RCC 7860 (cell line): ENCODE measurements at places on chromosomes 7 and 10.

- no peak for DNase-seq
Observed at GRCh38 chr7:79523436-79523835, 70.0 kb upstream of the MAGI2 start.

GRCh38 chr10:121490871-121491519 lies 107.2 kb downstream of the FGFR2 start:
- DNase-seq = no peak

DNA sequence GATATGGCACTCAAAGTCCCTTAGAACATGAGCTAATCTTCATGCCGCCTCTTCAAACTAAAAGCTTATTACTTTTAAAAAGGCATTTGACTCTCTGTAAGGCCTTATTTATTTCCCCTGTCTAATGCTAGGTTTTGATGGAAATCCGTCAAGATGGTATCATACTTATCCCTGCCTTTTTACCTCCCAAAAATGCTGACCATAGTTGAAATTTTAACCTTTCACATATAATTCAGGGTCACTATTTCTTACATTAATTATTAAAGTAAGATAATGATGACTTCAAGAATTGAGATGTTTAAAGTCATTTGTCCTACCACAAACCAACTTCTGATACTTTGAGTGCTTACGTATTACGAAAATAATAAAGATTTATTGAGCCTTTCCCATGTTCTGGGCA lies 12.3 kb upstream of the OSBPL3 start:
- no peak for DNase-seq

- DNase-seq = no peak
Observed at GRCh38 chr10:75773813-75774782, 342.7 kb downstream of the LRMDA start.

DNA sequence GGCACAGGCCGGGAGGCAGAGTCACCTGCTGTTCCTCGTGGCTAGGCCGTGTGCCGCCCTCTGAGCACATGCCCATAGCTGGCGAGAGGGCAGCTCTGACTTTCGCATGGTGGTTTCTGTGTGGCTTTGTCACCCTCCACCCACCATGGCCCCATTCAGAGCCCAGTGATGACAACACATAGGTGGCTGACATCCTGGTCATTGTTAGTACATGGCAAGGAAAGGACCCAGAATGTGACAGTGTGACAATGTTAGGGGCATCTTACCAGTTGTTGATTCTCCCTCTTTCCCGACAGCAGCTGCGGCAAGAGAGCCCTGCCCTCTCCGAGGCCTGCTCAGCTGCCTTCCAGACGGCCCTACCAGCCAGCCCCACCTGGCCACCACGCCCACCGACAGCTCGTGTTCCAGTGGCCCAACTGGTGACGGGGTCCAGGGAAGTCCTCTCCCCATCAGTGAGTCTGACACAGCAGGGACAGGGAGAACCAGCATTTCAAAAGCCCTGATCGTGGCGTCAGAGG lies 52.2 kb downstream of the ZNF467 start:
- DNase-seq = no peak

DNA sequence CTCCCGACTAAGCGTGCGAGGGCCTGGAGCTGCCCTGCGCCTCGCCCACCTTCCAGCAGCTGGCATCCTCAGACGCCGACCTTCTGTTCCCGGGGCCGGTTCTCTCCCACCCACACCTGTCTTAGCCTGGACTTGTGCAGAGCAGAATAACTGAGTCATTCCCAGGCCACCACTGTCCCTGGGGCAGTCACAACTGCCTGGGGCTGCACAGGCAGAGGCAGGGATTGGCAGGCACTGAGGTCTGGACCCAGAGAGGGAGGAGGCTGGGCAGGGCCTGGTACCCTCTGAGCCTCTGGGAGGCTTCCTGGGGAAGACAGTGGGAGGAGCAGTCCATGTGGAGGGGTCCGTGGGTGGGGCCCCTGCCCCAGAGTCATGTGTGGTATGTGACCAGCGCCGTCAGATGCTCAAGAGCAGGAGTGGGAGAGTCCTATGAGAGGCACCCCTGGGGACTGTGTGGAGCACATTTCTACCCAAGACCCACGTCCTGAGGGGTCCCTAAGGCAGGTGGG lies 74.3 kb downstream of the NKX6-2 start:
- no peak for DNase-seq

- no peak for DNase-seq
Observed at GRCh38 chr10:33204031-33204430, 130.4 kb downstream of the NRP1 start.

GRCh38 chr7:134474828-134475227 lies 15.9 kb upstream of the AKR1B1 start:
- DNase-seq = no peak

- DNase-seq = peak; percentile 33
Observed at GRCh38 chr7:145036604-145037405, 201.0 kb upstream of the TPK1 start.

GRCh38 chr10:35492386-35493195 lies 112.5 kb upstream of the GJD4 start:
- DNase-seq = no peak

GRCh38 chr10:34295142-34295548 lies 520.0 kb downstream of the PARD3 start:
- peak; percentile 52 for DNase-seq

DNA sequence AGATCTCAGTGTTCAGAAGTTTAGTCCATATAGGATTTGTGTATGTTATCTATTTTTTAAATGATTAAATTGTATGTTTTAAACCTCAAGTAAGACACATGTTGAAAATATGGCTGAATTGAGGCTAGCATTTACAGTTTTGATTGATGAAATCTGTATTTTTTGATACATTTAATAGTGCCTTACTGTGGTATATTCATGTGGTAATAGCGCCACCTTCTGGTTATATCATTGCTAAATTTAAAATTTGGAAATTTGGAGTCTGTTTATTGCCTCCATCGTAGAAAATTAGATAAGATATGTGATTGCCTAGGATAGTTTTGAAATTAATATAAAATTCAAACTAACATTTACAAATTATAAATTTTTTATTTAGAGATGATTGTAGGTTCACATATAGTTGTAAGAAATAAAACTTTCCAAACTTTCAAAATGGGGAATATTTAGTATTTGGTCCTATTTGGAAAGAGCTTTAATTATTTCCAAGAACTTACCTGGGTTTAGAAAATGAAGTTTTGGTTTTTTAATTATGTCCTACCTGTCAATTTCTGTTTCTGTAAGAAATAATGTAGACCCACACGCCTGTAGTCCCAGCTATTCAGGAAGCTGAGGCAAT lies 19.1 kb upstream of the ARMS2 start:
- peak; percentile 42 for DNase-seq

DNA sequence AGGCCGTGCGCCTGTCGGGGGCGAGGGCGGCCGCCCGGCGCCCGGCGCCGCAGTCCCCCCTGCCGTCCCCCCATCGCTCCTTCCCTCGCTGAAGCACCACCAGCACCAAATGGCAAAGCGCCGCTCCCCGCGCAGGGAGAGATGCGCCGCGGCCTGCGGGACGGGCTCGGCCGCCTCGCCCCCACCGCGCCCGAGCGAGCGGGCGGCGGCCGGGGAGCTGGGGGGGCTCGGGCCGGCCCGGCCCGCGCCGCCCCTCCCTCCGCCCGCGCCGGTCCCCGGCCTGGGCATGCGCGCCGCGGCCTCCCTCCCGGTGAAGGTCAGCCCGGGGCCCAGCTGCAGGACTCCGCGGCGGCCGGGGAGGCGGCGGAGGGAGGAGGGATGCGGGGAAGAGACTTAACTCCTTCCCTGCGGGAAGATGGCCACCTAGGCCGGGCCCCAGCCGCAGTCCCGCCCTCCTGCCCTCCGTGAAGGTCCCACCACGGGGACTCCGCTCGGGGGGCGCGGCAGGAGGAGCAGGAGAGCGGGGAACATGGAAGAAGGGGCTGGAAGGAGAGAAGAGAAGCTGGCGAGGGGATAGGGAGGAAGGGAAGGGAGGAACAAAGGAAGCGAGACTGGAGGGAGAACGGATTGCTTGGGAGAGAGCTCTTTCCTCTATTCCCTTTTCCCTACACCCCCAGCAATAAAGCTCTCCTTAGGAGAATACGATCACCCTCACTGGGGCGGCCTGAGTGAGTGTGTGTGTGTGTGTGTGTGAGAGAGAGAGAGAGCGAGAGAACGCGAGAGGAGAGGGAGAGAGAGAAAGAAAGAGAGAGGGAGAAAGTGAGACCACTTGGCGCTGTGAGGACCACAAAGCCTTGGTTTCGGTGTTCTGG lies 3.4 kb upstream of the SMARCD3 start:
- DNase-seq = no peak

DNA sequence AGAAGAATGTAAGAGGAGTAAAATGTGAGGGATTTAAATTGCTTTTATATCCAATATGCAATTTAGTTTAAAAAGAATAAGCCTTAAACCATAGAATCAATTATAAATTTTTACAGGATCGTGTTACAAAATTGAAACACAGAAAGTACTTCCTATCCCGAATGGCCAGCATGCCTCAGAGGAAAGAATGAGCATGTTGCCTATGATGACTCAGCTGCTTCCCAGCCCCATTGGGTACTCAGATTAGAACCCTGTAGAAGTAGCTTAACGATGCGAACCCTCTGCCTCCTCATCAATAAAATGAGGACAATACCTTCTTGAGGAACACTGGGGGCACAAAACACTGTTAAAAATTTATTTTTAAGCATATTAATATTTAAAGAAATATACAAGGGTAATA lies 113.4 kb upstream of the CDK1 start:
- no peak for DNase-seq

DNA sequence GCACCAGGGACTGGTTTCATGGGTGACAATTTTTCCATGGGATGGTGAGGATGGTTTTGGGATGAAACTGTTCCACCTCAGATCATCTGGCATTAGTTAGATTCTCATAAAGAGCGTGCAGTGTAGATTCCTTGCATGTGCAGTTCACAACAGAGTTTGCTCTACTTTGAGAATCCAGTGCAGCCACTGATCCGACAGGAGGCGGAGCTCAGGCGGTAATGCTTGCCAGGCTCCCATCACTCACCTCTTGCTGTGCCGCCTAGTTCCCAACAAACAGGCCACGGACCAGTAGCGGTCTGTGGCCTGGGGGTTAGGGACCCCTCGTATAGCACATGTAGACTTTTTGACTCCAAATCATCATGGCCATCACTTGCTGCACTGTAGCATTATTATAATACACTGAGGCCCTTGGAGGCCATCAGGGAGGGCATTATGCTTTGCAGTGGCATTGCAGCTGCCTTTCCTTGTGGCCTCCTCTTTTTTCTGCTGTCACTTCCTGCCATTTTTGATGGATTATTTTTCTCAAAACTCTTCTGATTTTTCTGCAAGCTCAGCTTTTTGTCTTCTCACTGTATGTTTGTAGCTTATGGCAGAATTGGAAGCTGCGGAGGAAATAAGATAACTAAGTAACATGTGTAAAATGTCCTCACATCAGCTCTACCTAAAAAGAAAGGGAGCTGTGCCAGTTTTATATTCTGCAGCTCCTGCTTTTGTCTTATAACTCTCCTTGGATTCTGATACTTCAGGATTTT lies 18.5 kb downstream of the CSGALNACT2 start:
- no peak for DNase-seq

- no peak for DNase-seq
Observed at GRCh38 chr10:114970515-114970914, 32.5 kb downstream of the TRUB1 start.

DNA sequence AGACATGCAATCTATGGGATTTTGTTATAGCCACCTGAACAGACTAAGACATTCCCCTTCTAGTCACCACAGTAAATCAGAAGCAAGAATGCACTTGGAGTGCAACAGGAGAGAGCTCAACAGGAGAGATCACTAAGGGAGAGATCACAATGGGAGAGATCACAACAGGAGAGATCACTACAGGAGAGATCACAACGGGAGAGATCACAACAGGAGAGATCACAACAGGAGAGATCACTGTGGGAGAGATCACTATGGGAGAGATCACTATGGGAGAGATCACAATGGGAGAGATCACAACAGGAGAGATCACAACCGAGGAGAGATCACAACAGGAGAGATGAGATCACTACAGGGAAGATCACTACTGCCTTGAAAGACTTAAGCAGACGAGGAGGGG lies 238.5 kb upstream of the PITRM1 start:
- DNase-seq = no peak

DNA sequence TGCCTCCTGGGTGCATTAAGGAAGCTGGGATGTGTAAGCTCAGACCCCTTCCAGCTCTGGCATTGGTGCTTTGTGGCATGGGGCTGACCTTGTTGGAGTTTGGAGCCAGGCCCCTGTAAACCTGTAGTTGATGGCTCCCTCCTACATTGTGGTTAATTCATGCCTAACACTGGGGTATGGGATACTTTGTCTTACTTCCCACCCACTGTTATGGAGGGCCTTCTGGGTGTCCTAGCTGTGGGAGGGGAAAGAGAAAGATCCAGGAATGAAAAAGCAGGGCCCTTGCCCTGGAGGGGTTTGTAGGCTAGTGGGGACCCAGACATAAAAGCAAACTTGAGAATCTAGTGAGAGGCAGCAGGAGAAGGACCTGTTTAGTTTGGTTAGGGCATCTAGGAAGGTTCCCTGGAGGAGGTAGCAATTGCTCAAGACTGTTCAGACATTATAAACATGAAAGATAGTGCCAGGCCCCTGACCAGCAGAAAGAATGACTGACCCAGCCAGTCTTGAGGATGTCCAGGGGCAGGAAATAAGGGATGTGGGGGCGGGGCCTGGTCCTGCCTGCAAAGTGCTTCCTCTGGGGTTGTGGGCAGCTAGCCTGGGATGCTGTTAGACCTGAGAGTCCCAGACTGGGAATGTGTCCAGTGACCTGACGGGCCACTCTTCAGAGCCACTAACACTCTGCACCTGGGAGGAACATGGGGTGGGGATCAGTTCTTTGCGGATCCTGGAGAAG lies 6.6 kb downstream of the ADAMTS14 start:
- DNase-seq = no peak

DNA sequence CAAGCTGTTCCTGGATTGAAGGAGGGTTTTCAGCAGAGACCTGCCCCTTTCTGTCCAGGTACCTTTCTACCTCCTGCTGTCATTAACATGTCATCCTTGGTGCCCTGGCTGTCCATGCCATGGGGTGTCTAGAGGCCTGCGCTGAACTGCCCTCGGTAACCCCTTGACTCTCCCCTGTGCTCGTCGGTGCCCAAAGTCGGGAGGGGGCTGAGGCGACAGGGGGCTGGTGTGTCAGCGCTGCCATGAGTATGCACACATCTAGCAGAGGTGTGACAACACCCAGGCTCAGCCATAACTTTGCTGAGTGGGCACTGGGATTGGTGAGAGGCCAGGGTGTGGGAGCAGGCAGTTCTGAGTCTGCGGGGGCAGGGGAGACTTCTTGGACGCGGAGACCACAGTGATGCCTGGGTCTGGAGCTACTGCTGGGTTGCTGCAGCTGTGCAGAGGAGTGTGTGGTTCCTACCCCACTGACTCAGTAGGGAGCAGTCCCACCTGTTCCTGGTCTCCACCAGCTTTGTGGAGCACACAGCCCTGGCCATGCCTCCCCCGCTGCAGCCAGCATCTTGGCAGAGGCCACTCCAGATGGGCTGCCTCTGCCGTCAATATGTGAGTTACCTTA lies 376.2 kb upstream of the SEMA3C start:
- DNase-seq = no peak

DNA sequence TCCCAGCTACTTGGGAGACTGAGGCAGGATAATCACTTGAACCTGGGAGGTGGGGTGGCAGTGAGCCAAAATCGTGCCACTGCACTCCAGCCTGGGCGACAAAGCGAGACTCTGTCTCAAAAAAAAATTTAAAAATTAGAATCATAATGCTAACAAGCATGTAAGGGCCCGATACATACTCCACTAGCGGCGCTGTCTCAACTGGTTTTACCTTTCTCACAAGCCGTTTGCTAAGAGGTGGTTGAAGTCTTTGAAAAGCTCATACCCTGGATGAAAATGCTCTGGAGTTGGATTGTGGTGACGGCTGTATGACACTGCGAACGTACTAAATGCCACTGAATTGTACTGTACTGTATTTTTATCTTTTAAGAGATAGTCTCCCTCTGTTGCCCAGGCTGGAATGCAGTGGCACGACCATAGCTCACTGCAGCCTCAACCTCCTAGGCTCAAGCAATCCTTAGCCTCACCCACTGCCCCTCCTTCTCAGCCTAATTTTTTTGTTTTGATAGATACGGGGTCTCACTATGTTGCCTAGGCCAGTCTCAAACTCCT lies 29.9 kb downstream of the SPOCK2 start:
- no peak for DNase-seq
